ENCODE measurements at places on chromosomes 13 and 19.

GRCh38 chr13:30313311-30313710 is 6.0 kb upstream of the KATNAL1 start:
- DNase-seq, result no peak

DNA sequence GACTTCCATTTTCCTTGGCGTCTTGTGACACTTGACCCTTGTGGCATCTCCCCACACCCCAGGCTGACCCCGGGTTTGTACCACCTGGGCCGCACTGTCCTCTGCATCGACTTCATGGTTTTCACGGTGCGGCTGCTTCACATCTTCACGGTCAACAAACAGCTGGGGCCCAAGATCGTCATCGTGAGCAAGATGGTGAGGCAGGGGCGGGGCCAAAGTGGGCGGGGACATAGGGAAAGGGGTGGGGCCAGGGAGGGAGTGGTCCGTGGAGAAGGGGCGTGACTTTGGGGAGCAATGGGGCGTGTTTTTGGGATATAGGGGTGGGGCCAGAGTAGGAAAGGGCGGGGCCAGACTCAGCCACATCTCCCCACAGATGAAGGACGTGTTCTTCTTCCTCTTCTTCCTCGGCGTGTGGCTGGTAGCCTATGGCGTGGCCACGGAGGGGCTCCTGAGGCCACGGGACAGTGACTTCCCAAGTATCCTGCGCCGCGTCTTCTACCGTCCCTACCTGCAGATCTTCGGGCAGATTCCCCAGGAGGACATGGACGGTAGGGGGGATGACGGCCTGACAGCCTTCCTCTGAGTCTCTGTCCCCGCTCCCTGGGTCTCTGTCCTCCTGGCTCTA is 42.8 kb downstream of the TRPM4 start:
- DNase-seq, result no peak

GRCh38 chr13:27962128-27962841 is 6.8 kb downstream of the CDX2 start:
- no peak for DNase-seq

- DNase-seq, result no peak
These were observed 36.1 kb upstream of the USPL1 start for GRCh38 chr13:30581582-30581981.
